ENCODE measurements at places on chromosomes 5 and 9.

GRCh38 chr5:132389585-132390286 lies 20.2 kb downstream of the SLC22A5 start:
- no peak for DNase-seq

DNA sequence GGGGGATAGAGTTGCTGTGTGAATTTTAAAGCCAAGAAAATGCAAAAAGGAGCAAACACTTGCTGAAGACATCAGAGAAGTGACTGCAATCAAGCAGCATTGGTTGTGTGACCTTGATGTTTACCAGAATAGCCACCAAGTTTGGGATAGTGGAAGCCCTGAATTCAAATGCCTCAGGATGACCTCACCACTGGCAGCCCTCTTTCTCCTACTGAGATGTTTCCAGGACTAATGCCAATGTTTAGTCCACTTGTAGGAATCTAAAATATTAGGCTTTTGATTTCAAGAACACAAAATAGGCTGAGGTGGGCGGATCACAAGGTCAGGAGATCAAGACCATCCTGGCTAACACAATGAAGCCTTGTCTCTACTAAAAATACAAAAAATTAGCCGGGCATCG lies 112.2 kb upstream of the NUDT12 start:
- no peak for DNase-seq

DNA sequence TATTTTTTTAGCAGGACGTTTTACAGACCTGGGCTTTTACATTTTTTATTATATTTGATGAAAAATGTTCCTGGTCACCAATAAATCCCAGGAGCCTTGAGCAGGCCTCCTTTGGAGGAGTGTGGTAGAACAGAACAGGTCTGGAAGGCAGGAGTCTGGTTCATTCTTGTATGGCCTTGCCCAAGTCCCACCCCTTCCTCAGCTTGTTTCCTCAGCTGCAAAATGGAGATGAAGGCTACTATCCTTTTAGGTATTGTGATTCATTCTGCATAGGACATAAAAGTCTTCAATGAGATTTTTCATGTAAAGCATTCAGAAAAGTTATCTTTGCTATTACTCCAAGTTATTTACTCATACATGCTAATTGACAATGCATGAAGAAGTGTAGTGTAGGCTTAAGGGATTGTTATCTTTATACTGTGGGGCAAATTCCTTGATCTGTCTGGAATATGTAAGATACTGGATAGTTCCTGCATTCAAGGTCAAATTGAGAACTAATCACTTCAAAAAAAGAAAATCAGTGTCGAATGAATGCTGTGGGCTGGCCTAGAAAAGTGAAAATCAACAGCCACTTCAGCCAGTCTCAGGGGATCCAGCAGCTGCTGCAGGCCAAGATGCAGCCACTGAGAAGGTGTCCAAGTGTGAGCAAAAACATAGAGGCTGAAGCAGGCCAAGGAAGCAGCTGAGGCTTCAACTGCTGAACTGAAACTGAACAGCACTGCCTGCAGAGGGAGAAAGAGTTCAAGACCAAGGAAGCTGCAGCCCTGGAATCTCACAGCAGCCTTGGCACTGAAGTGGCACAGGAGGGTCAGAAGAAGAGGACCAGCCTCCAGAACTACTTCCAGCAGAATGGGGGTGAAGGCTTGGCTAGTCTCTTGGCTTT lies 15.5 kb upstream of the SLC36A3 start:
- DNase-seq, result no peak

DNA sequence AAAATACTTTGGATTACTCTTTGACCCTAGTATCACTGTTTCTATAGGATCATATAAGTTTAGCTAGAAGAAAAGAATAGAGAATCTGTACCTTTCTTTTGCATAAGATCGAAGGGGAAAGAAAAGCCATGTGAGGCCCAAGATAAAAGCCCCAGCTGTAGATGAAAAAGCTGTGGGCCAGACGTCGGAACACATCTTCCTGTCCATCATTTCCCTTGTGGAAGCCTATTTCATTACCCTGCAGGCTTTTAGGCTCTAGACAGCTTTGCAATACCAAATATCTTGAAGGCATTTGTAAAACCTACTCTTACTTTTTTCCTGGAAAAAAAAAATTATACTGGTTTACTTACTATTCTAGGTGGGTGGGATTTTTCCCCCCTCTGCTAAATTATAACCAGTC lies 10.0 kb downstream of the PALM2AKAP2 start:
- no peak for DNase-seq

DNA sequence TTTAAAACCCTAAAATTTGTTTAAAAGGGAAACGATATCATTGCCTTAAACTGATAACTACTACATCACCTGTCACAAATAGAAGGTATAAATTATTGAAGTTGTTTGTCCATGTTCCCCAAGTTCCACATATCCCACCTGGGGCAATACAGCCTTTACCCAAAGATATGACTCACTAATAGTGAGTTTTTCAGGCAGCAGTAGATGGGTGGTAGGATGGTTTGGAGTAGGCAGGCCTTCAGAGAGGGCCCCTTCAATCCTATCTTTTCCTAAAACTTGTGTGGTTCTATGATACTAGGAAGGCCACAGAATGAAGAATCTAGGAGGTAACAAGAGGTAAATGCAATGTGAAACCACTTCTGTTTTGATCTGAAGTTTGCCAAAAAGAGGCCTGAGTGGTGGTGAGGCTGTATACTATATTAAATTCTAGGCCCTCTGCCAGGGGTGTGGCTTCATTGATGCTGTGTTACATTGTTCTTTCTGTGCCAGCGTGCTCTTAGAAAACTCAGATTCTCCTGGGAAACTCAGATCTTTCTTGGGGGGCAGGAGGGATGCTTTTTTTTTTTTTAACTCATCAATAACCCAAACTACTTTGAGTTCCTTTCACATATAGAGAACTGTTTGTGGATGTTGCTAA lies 7.2 kb downstream of the CYSTM1 start:
- no peak for DNase-seq

DNA sequence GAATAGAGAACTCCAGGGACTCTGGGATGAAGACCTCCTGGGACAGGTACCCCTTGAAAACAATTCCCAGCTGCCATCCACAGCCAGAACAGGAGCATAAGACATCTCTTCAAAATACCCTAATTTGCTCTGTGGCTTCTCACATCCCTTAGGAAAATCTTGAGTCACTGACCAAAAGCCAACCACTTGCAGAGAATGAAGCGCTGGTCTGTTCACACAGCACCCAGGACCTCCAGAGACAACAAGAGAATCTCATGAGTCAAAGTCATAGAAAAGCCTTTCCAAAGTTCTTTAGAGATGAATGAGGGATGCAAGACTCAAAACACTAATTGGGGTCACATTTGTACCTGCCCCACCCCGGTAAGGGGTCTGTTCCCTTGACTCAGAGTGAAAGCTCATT lies 210.6 kb downstream of the SEMA5A start:
- DNase-seq, result no peak

DNA sequence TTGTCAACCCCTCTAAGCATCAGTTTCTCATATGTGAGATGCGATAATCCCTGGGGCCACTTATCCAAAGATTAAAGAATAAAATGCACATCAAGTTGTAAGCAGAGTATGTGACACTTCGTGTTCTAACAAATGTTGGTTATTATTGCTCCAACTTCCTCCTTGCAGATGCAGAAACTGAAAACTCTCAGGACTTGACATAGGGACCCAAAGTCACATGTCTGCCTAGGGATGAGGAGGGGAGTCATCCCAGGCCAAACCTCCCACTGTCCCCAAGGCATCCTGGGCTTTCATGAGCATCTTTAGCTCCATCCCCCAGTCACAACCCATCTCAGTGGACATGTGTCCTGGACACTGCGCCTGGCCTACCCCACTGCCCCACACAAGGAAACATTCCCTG lies 27.5 kb upstream of the SYK start:
- no peak for DNase-seq

- DNase-seq, result no peak
Measured at GRCh38 chr5:158413122-158413680, 554.3 kb upstream of the CLINT1 start.

- no peak for DNase-seq
Measured at GRCh38 chr9:111944241-111944866, 47.7 kb downstream of the UGCG start.

- no peak for DNase-seq
Measured at GRCh38 chr5:159071382-159071781, 28.3 kb downstream of the EBF1 start.

DNA sequence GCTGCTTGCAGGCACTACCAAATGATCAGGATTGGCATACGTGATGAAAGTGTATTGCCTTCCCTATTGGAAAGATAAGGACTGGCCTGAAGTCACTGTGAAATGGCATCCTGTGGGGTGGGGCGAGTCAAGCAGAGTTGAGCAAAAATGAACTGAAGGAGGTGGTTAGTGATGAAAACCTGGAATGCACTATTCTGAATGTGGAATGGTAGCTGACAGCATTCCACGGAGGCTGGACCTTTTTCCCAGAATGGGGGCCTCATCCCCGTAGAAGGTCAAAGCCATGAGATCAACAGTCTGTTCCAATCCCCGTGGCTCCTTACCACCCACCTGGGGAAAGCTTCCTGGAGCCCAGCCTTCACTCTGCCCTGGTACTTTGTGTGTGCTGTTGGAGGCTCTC lies 37.7 kb downstream of the ASS1 start:
- no peak for DNase-seq

DNA sequence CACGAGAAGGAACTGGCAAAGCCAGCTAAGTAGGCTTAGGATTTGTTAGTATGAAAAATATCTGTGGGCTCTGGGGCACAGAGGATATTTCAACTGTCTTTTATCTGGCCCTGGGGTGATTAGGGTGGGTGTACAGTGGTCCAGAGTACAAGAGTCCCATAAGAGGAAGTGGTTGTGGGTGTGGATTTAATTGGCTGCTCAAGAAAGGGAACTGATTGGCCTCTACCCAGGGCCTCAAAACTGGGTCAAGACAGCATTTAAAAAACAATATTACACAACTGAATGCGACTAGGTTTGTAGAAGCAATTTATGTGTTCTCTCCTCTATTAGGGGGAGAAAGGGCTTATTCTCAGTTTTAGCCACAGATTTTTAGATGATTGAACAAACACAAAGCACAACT lies 1353.4 kb upstream of the WWC1 start:
- DNase-seq, result no peak

- no peak for DNase-seq
Measured at GRCh38 chr9:22103685-22104575, 94.8 kb upstream of the CDKN2B start.

DNA sequence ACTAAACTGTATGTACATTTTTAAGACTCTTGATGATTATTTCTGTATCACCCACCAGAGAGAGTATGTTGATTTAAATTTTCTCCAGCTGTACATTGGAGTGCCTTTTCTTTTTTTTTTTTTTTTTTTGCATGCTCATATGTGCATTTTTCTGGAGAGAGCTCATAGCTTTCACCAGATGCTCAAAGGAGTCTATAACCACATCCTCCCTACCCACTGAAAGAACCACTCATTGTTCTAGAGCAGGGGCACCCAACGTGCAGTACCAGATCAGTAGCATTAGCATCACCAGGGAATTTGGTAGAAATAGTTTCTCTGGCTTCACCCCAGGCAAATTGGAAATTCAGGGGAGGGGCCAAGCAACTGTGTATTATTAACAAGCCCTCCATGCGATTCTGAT lies 53.9 kb upstream of the TMEM171 start:
- no peak for DNase-seq

DNA sequence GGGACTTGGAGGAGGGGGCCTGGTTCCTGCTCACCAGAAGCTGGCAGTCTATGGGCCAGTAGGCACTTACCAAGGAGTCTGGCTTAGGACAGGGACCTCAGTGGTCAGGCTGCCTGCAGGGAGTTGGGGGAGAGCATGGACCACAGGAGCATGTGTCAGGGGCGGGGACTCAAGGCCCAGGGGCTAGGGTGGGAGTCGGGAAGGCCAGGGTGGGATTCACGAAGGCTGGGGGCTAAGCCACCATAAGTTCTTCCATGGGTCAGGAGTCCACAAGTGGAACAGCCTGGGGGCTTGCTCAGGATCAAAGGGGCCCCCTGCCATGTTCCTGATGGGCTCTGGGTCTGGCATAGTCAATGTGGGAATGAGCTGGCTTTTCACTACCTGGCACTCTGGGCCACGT lies 11.5 kb upstream of the SLC25A48 start:
- DNase-seq, result no peak

DNA sequence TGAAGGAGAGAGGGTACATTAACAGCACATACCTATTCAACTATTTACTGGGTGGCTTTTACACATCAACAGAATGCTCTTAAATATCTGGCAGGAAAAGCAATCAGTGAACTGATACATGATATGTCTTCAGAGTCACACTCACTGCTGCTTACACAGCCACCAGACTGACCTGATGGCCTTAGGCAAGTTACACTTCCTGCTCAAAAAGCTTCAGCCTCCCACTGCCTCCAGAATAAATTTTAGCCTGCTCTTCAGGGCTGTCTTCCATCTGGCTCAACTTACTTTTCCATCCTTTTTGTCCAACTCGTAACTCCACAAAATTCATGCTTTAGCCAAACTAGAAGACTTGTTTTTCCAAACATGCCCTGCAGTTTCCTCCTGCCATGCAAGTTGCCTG lies 10.7 kb downstream of the LOX start:
- no peak for DNase-seq

- no peak for DNase-seq
Measured at GRCh38 chr9:22240619-22241018, 206.0 kb upstream of the DMRTA1 start.

- no peak for DNase-seq
Measured at GRCh38 chr5:104186100-104186499, 623.5 kb upstream of the NUDT12 start.
